Mucosa of gallbladder (tissue), 1 donor: ENCODE measurements at places on chromosomes 7 and 10.

GRCh38 chr10:29395409-29395808, 106.5 kb downstream of the LYZL1 start:
- no peak for DNase-seq

GRCh38 chr10:93478873-93479272, 3.3 kb downstream of the MYOF start:
- DNase-seq = no peak

GRCh38 chr7:45511721-45512597, 62.2 kb upstream of the ADCY1 start:
- no peak for DNase-seq

- no peak for DNase-seq
Observed at GRCh38 chr10:117429643-117430265, 54.5 kb upstream of the PDZD8 start.

DNA sequence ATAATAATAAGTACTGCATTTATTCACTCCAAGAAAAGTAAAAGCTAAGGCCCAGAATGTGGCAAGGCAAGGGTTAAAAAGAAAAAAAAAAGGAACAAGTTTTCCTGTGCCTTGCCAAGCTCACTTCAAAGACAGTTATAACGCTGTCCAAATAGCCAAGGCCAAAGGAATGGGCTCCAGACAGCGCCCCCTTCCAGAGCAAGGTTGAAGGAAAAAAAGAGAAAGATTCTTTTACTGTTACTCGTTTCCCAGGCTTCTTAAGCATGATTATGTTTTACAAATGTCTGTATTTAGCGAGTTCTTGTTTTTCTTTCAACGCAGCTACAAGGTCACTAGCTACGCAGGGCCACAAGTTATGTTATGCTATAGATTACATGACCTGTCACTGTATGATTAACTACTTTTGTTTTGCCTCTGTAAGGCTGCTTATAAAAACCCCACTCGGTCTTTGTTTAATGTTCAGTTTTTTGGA, 9.1 kb upstream of the EIF4H start:
- no peak for DNase-seq

DNA sequence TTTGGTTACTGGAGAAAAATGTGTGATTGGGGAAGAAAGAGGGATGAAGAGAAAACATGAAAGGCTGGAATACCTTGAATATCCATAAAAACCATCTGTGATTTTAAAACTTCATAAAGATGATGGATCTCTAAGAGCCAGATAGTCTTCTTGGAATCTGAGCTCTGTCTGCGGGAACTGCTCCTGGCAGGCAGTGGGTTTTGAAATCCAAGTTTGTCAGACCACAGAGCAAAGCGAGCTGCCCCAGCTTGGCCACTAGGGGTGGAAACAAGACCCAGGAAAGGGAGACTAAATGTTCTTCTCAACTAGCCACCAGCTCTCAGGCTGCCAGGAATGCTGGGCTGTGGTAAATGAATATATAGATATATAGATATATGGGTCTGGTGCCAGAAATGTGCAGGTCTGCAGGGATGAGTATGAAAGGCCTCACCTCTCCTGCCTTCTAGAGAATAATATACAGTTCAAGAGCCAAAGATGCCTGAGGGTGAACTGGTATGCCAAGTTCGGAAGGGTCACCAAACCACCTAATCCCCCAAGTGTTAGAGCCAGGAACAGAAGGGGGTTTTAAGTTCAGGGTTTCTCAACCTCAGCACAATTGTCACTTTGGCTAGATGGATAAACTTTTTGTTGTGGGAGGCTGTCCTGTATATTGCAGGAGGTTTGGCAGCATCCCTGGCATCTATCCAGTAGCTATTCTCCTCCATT, 208.8 kb downstream of the KCNMA1 start:
- peak; percentile 44 for DNase-seq

DNA sequence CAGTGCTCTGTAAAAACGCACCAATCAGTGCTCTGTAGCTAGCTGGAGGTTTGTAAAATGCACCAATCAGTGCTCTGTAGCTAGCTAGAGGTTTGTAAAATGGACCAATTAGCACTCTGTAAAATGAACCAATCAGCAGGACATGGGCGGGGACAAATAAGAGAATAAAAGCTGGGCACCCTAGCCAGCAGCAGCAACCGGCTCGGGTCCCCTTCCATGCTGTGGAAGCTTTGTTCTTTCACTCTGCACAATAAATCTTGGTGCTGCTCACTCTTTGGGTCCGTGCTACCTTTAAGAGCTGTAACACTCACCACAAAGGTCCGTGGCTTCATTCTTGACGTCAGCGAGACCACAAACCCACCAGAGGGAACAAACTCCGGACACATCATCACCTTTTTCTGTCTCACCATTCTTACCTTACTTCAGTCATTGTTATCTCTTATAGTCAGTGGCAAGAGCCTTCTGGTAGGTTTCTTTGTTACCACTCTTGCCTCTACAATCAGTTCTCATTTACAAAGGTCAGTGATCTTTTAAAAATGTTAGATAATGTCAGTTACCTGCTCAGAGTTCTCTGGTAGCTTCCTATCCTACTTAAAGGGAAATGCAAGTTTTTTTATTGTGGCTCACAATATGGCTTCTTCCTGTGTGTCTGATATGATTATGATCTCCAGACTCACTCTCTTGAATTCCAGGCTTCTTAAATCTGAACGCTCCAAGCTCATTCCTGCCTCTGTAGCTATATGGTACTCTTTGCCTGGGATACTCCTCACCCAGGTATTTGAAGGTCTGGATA, 4.5 kb downstream of the STAM start:
- DNase-seq = no peak

DNA sequence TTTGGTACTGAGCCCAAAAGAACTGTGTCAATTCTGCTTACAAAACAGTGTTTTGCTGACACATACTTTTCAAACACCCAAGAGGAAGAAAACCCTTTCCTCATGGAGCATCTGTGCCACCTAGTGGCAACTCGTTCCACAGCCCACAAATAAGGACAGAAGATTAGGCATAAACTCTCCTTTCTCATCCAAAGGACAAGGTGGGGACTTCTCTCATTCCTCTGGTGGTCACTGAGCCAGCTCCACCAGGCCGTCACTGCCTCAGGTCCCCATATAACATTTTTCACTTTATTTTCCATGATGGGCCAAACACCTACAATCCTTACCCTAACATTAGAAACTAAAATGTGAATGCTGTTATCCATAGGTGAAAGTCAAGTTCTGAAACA, 76.9 kb downstream of the RNF216 start:
- peak; percentile 84 for DNase-seq

GRCh38 chr10:114654822-114655575, 3.1 kb downstream of the ABLIM1 start:
- no peak for DNase-seq

GRCh38 chr7:36298106-36298505, 91.6 kb upstream of the ANLN start:
- DNase-seq = no peak

DNA sequence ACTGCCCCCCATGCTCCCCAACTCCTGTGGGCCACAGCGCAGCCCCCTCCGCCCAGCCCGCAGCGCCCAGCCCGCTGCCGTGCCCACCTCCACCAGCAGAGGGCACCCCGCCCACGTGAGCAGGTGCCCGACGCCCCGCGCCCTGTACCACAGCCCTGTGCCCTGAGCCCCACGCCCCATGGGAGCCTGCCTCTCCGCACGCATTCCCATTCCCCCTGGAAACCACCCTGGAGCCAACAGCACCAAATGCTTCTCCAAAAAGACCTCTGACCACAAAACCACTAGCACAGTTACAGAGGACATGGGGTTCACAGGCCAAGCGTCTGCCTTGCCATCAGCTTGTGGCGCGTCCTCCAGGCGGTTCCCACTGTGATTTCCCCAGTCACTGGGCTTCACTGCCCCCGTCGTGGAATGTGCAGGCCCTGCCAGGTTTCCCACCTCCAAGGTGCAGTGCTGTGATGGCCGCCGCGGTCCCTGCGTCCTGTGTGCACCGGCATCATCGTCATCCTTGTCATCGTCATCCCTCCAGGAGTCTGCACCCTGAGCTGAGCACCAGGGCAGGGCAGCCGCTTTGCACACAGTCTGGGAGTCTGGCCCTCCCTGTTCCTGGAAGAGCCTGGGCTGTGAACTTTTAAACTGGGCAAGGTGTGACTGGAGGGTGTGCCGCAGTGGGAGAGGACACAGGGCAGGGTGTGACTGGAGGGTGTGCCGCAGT, 61.7 kb downstream of the PWWP2B start:
- DNase-seq = peak; percentile 58

- no peak for DNase-seq
Observed at GRCh38 chr7:48182718-48183369, 11.6 kb downstream of the ABCA13 start.

DNA sequence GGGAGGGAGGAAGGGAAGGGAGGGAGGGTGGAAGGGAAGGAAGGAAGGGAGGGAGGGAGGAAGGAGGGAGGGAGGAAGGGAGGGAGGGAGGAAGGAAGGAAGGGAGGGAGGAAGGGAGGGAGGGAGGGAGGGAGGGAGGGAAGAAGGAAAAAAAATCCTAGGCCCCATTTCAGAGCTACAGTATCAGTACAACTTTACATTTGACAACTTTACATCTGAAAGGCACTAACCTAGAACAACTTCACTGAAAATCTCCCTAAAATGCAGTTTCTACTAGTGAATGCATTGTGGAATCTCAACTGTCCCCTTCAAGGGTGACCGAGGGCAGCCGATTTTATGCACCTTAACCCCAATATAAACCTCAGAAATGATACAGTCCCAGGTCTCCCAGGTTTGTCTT, 259.8 kb upstream of the GALNT17 start:
- no peak for DNase-seq

GRCh38 chr10:111558211-111558610, 481.4 kb downstream of the ADRA2A start:
- DNase-seq = no peak

DNA sequence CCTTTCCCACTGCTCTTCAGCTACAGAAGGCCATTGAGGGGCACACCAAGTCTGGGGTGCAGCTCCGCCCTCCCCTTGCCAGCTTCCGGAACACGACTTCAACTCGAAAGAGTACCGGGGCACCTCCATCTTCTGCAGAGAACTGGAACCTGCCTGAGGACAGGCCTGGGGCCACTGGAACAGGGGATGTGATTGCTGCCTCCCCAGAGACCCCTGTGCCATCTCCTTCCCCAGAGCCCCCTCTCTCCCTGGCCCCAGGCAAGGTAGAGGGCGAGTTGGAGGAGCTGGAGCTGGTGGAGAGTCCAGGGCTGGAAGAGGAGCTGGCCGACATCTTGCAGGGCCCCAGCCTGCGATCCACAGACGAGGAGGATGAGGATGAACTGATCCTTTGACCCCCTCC, 10.9 kb downstream of the FAM131B start:
- no peak for DNase-seq
